ENCODE measurements at places on chromosomes 3 and 15. TPM values are rescaled to one million over a fixed set of nuclear protein-coding genes. Genes with fewer than 3 reads are reported as not detected.

Gene C2CD4A
- total RNA-seq: 0.05 TPM

Gene EHD4
- 28.4 TPM for total RNA-seq

Gene IQGAP1
- total RNA-seq: 160 TPM

Gene GOLGA8S
- total RNA-seq: 0.07 TPM

Gene IL17RD
- 0.26 TPM for total RNA-seq

Gene NANOGP8
- total RNA-seq: not detected

Gene ERC2
- total RNA-seq: 0.19 TPM

Gene SLITRK3
- total RNA-seq: not detected

Gene RTP1
- total RNA-seq: not detected

Gene SLC22A14
- not detected for total RNA-seq

Gene TMCO5A
- total RNA-seq: not detected

Gene BNC1
- total RNA-seq: not detected

Gene ACAD9
- total RNA-seq: 68.5 TPM

Gene MYZAP
- not detected for total RNA-seq

Gene GPR149
- total RNA-seq: not detected

Gene ILDR1
- total RNA-seq: 0.16 TPM
